Esophagus squamous epithelium (tissue), 5 donors: ENCODE measurements at places on chromosomes 13 and 19.

DNA sequence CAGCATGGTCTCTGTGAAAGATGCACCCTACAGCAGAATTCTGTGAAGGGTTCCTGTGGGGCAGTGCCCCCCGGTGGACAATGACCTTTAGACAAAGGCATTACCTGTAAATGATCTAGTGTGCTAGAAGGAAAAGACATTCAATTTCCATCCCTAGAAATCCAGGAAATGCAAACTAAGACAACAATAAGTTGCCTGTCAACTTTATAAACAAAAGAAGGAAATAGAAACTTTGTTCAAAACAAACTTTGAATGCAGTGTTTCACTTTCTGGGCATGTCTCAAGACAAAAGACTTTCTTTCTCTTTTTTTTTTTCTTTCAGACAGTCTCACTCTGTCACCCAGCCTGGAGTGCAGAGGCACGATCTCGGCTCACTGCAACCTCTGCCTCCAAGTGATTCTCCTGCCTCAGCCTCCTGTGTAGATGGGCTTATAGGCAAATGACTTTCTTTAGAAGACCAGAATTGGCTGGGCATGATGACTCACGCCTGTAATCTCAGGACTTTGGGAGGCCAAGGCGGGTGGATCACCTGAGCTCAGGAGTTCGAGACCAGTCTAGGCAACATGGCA lies 15.5 kb downstream of the TEX101 start:
- no peak for DNase-seq

DNA sequence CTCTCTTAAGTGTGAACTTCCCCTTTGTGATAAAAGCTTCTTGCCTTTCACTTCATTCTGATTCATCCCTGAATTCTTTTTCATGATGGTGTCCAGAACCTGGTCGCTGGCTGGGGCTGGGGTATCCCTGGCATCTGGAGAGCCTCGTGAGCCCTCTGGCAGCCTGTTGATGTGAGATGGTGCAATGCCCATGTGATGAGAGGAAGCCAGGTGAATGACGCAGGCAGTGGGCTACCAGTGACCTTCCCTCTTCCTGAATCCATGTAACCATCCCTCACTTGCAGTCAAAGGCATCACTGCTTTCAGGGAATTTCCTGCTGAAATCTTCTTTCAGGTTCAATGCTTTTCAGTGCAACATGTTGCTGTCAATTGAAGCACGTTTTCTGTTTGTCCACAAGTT lies 158.6 kb upstream of the SLC10A2 start:
- no peak for DNase-seq

DNA sequence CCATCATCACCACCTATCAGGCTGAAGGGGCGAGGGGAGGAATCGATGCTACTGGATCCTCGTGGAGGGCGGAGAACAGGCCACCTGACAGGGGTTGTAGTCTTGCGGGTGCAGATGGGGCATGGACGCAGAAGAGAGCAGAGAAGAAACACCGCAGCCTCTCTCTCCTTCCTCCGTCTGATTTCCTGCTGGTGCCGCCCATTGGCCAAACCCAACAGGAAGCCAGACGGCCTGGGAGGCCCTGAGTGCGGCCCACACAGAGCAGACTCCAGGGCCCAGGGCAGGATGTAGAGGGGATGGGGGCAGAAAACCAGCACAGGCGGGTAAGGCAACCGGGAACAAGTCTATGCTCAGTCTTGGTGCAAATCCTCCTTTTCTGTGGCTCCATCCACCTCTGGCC lies 15.4 kb downstream of the CEBPA start:
- no peak for DNase-seq

GRCh38 chr19:47106821-47107201 lies 6.8 kb downstream of the ZC3H4 start:
- DNase-seq: no peak

DNA sequence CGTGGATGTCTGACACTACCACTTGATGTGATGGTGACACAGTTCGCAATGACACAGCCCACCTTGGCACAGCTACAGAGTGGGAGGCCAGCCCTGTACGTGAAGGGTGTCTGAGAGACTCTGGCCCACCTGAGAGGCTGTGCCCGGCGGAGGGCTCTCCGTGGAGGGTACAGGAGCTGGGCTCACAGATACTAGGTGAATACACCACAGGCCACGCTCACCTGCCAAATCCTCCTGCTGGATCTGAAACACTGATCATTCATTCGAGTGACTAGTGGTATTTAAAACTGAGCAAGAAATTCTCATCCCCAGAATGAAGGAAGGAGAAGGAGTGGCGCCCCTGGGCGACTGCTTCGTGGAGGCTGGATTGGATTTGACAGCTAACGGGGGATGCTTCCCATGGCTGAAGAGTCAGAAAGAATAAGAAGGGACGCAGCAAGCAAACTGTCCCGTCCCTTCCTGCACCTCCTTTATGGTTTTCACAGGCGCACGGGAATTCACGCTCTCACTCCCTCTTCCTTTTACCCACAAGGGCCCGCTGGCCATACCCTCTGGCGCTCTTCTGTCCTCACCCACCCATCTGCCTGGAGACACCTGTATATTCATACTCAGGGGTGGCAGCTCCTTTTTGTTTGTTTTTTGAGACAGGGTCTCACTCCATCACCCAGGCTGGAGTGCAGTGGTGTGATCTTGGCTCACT lies 25.0 kb downstream of the CEBPG start:
- DNase-seq: no peak

- no peak for DNase-seq
Observed at GRCh38 chr19:3608079-3608641, 1.5 kb upstream of the TBXA2R start.
